GF-D8 (cell line): ENCODE measurements at places on chromosomes 5 and 9.

- no peak for DNase-seq
Measured at GRCh38 chr5:78922879-78923621, 62.1 kb downstream of the ARSB start.

DNA sequence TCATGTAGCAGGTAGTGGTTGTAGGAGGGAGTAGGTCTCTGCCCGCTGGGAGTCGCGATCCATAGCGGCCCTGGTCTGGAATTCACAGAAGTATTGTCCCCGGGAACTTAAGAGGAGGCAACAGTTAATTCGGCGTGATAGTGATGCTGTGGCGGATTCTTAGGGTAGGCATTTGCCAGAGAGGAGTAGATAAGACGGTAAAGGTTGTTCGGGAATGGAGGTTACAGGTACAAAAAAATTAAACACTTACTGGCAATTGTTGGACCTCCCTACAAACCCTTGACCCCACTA lies 679 bp downstream of the SMC5 start:
- DNase-seq = no peak

DNA sequence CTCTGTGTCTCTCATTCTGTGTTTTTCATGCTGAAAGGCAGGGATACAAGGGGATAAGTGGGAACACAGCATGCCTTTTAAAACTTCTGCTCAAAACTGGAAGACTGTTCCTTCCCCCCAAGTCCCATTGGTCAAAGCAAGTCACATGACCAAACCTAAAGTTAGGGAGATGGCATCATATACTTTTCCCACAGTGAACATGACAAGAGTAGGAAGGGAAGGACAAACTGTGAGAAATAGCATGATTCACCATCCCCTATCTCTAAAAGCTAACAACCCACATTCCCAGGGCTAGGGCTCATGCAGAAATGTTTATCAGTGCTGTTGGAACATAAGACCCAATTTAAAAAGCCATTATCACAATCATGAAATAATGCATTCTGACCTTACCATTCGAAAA lies 24.2 kb upstream of the SHISAL2B start:
- DNase-seq = no peak

DNA sequence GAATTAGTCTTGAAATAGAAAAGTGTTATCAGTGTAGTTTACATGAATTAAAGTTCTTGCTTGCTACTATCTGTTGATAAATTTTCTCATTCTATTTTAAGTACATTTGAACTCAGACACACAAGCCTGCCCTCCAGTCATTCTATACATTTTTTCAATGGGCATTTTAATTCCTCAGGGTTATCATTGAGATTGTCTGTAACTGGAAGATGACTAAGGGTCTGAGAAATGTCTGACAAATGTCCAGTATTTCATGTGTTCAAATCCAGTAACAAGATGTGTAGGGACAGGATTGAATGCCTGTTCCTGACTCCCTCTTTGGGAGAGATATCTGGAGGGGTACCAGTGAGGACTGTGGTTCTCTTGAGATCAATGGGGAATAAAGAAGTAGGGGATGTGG lies 223.9 kb upstream of the ADAMTSL1 start:
- DNase-seq = no peak

- no peak for DNase-seq
Measured at GRCh38 chr9:10172476-10172875, 440.3 kb downstream of the PTPRD start.

GRCh38 chr5:176762489-176762888 lies 47.9 kb upstream of the UNC5A start:
- no peak for DNase-seq

DNA sequence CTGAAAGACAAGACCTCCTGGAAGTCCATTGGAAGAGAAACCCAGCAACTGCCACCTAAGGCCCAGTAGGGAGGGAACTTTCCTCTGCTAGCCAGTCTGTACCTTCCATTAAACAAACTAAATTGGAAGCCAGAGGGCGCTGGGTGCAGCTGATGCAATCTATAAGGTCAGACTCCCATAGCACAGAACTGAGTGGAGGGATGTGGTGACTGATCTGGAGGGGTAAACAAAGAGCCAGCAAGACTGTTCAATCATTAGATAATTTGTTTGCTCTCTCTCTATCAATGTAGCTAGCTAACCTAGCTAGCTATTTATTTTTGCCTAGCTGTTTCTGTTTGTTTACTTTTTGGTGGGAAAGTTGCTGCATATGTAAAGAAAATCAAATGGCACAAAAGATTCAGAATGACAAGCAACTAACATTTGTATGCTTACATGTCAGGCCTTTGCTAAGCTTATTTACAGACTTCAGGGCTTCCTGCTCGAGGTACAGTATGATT lies 291.8 kb upstream of the DAB2 start:
- no peak for DNase-seq

GRCh38 chr9:107249131-107249533 lies 33.9 kb upstream of the RAD23B start:
- DNase-seq = no peak

DNA sequence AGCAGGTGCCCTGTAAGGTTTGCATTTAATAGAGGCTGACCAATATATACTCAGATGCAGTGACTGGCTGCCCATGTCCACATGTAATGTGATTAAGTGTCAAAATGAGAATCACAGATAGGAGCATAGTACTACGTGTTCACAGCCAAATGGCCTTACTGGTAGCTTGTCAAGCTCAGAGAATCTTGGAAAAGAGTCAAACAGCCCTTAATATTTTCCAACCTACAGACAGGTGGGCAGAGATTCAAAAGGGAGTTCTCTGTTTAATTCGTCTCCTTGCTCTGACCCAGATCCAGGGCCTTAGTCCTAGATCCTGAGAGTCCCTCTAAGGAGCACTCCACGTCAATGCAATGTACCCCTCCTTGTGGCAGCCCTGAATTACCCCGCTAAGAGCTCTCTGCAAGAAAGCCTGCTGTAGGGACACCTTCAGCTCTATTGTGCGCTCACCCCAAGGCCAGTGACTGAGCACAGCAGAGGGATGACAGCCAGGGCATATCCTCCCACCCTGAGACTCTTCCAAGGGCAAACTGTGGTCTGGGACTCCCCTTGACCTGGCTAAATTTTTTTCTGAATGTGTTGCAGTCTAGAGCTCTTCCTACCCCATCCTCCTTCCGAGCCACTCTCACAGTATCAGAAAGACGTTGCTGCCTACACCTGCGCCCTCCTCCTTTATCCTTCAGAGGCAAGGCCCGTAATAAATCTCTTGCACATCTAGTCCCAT lies 159.2 kb downstream of the SNCAIP start:
- DNase-seq = no peak

- no peak for DNase-seq
Measured at GRCh38 chr5:180782748-180783147, 19.9 kb downstream of the MGAT1 start.

GRCh38 chr5:66840511-66841013 lies 244.4 kb downstream of the MAST4 start:
- DNase-seq = no peak

GRCh38 chr5:88954511-88954910 lies 71.5 kb upstream of the MEF2C start:
- DNase-seq = no peak

DNA sequence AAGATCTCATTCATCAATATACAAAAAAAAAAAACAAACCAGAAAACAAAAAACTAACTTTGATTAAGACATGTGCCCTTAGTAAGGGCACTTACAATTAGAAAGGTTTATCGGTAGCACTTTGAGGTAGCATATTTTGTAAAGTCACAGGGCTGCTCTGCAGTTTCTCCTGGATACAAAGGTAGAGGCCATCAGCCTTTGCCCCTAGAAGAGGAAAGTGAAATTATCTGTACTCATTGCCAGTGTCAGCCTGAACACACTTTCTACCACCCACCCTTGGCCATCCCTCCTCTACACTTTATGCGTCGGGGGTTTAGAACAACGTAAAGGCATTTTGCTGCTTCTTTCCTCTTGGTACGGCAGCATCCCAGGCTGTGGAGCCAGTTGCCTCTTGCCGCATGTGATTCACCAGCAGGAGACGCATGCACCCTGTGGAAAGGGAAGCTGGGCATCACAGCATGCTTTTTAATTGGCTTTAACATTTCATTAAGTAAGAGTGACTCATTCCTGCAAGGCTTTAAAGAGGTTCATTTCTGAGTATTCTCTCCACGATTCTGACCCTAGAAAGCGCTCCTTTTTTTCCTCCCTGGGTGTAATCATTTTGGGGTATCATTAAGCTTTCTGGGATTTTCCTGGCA lies 84.6 kb downstream of the CEMIP2 start:
- no peak for DNase-seq

GRCh38 chr5:555058-555623 lies 30.9 kb upstream of the SLC9A3 start:
- no peak for DNase-seq

GRCh38 chr5:136094913-136095641 lies 37.6 kb upstream of the SMAD5 start:
- DNase-seq = no peak

DNA sequence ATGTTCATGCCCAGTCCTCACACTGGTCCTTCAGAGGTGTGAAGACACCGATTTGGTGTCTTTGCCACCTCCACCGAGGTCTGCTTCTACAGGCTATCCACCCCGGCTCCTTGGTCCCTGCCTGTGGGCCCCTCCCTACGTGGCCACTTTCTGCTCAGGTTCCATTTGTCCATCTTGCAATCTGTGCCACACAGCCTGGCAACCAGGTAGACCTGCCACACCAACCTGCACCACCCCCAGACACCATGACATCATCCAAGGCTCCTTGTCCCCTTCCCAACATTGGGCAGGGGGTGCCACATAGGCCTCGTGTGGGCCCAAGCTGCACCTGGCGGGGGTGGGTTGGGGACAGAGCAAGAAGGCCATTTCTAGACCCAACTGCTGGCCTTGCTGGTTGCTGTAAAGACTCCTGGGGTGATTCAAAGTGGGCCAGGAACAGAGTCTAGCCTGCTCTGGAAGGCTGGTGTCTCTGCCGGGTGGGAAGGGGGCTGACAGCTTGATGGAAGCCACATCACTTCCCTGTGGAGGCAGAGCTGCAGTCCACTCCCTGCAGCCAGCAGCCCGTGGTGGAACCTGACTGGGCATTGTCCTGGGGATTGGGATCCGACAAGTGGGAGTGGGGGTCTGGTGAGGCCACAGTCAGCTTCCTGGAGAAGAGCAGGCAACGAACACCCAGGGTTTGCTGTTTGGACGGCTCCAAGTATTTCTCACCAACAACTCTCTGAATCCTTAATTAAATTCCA lies 65.8 kb upstream of the SLC25A51 start:
- no peak for DNase-seq

DNA sequence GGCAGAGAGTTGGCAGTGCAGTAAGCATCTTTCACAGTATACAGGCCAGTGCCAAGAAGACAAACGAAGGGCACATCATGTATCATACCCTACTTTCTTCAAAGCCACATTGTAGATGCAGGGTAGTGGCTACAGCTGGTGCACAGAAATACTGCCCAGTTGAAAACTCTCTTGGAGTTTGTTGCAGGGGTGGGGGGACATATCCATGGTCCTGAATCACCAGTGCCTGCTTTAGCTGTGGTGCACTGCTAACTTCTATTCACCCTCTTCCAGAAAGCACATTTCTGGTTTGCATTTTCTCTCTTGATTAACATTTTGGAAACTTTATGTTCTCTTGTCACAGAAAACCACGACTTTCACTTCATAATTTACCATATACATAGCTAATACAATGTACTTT lies 196.6 kb downstream of the PAPPA start:
- DNase-seq = no peak

DNA sequence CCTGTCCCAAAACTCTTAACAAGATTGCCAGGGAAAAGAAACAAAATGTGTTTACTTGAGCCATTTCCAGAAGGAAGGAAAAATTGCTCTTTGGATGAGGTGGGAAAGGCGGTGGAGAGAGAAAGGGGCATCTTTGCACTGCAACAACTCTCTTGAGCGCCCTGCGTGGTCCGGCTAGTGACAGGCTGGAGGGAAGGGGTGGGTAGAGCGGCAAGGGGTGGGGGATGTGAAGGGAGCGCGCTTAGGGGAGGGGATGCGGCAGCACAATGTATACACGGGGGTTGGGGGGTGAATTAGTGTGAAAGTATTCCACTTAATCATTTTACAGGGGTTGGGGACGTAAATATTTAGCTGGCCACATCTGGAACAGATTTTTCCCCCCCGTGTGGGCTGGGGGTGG lies 1.3 kb downstream of the FGF10 start:
- DNase-seq = no peak

DNA sequence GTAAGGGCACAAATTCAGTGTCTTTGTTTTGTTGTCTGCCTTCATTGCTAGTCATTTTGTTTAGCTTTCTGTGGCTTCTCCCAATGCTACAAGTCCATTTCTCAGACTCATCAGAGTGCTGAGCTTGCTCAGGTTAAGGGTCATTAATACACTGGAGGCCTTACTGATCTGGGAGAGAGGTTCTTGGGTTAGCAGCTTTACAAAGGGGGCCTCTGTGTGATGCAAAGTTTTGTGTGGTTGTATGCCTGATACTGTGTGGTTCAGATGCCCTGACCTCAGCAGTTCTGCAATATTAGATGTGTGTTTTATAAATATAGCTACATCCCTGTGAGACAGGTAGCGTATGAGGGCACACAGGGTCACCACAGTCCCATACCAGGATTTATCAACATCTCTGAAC lies 34.8 kb upstream of the SMARCA2 start:
- DNase-seq = no peak

DNA sequence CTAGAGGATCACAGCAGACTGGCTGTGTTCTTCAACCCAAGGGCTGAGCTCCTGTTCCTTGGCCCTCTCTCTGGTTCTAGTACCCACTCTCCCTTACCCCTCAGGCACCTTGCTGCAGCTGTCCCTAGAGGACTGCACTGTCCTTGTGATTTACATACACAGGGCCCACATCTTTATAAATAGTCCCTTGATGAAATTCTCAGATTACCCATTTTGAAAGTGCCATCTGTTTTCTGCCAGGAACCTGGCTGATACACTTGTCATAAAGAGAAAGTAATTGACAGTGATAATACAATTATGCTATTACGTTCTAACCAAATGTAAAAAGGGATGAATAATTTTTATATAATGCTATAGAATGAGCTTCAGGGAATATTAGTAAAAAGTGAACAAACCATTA lies 16.5 kb upstream of the SPARC start:
- no peak for DNase-seq

DNA sequence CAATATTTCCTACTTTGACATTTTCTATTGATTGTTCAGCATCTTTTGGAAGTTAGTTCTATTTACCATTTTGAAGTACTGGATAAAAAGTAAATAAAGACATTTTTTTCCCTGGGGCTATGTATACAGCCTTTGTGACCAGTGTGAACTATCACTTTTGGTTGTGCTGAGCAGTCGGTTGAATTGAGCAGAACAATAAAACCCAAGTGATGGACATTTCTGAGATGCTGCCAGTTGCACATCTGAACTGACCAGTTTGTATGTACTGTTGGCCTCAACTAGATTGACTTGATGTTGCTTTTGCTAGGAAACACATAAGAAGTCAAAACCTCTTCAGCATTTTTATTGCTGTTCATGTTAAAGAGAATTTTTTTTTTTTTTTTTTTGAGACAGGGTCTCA lies 260.2 kb upstream of the EFNA5 start:
- DNase-seq = no peak

DNA sequence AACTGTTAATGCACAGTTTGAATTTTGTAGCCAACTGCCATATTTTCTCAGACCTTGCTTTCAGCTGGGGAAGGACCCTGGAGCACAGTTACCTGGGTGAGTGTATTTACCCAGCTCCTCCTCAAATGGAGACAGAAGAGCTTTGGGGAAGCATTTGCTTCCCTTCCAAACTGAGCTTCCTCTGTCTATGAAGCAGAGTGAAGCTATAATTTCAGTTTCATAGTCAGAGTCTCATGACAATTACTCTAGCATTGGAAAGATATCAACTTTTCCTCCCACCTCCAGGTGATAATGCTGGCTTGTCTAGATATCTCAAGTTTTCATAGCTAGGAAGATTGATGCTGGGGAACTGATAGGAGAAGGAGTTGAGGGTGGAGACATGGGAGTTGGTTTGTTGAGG lies 406.4 kb upstream of the CLINT1 start:
- DNase-seq = no peak

GRCh38 chr5:124528838-124529237 lies 217.6 kb downstream of the ZNF608 start:
- DNase-seq = no peak
